ENCODE measurements at places on chromosomes 3 and 15. TPM values are rescaled to one million over a fixed set of nuclear protein-coding genes. Genes with fewer than 3 reads are reported as not detected.
A peak's percentile ranks its signal among the peaks of the same experiment; 100 is the strongest.

Gene SERPINI2
- not detected for total RNA-seq

Gene GHSR
- total RNA-seq, result not detected

Gene LNP1
- 1.8 TPM for total RNA-seq

GRCh38 chr3:82942041-82942440 is 1180.6 kb upstream of the GBE1 start:
- H3K4me1 ChIP-seq, result no peaks in the 10 kb centered on the region
- H3K27ac ChIP-seq, result no peak overlapping the region
- H3K4me3 ChIP-seq, result no peak overlapping the region
- no peaks in the 10 kb centered on the region for H3K27me3 ChIP-seq

Gene CCDC33
- not detected for total RNA-seq

Gene CASR
- not detected for total RNA-seq

GRCh38 chr3:65291448-65292125 is 603.8 kb upstream of the ADAMTS9 start:
- H3K27ac ChIP-seq, result no peak overlapping the region
- H3K4me3 ChIP-seq, result no peak overlapping the region
- H3K4me1 ChIP-seq, result no peaks in the 10 kb centered on the region
- H3K36me3 ChIP-seq, result no peaks in the 10 kb centered on the region

DNA sequence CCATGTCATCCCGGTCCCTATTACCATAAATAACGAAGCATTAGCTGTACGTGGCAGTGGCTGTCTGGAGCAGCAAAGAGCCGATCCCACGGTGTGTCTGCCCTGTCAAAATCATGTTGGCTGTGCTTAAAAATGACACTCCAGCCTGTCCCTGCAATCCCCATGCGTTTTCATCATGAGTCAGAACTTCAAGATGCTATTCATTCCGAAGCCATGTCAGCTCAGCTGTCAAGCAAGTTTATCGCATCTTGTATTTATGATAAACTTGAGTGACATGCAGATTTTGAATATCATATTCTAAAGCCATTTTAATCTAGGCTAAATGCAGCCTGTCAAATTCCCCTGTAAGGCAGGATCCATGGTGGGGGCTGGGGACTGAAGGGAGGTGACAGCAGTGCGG is 152.4 kb downstream of the TJP1 start:
- H3K4me3 ChIP-seq, result no peak overlapping the region
- no peak for DNase-seq
- H3K4me1 ChIP-seq, result no peaks in the 10 kb centered on the region
- peaks cover 11% of the 10 kb centered on the region for H3K27me3 ChIP-seq

Gene CFAP100
- total RNA-seq, result not detected

- peaks cover 25% of the 10 kb centered on the region for H3K4me1 ChIP-seq
- H3K27me3 ChIP-seq, result no peaks in the 10 kb centered on the region
- DNase-seq, result no peak
These were observed 1.1 kb downstream of the KIF15 start for GRCh38 chr3:44762690-44763089.

- no peak overlapping the region for H3K4me3 ChIP-seq
- no peaks in the 10 kb centered on the region for H3K4me1 ChIP-seq
- DNase-seq, result no peak
- peaks cover 2% of the 10 kb centered on the region for H3K27me3 ChIP-seq
These were observed 23.8 kb upstream of the OXTR start for GRCh38 chr3:8793242-8793641.

DNA sequence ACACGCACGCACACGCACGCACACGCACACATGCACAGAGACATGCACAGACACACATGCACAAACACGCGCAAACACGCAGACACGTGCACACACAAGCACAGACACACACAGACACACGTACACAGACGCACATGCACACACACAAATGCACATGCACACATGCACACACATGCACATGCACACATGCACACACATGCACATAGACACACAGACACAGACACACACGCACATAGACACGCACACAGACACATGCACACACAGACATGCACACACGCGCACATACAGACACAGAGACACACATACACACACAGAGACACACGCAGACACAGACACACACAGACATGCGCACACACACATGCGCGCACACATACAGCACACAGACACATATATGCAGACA is 26.4 kb upstream of the PIGZ start:
- no peaks in the 10 kb centered on the region for H3K4me1 ChIP-seq
- H3K27ac ChIP-seq, result no peak overlapping the region
- H3K4me3 ChIP-seq, result no peak overlapping the region
- peak; percentile 5 for DNase-seq

Gene KIF15
- 39.8 TPM for total RNA-seq

GRCh38 chr15:80920271-80920699 is 69.3 kb downstream of the MESD start:
- H3K27me3 ChIP-seq, result peaks cover 13% of the 10 kb centered on the region
- H3K4me3 ChIP-seq, result peak overlapping the region; percentile 5
- DNase-seq, result peak; percentile 53
- H3K4me1 ChIP-seq, result peaks cover 15% of the 10 kb centered on the region

Gene STXBP5L
- total RNA-seq, result not detected

DNA sequence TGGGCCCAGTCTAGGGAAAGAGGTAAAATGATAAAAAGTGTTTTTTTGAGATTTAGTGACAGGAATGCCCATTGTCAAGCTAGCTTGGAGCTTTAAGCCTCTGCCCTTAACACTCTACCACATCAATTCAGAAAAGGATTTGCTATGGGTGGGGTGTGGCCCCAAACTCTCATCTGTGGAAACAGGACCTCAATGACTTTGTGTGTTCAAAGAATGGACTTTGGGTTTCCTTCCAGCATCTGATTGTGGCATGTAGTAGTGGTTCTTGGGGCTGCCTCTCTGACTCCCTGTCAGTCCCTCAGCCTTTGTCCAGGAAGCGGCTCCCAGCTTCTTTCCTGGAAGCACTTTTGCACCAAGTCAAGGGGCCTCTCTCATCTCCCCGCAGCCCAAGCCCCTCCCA is 56.1 kb downstream of the CCNL1 start:
- peaks cover 22% of the 10 kb centered on the region for H3K4me1 ChIP-seq
- no peaks in the 10 kb centered on the region for H3K27me3 ChIP-seq

- H3K27ac ChIP-seq, result no peak overlapping the region
- H3K36me3 ChIP-seq, result no peaks in the 10 kb centered on the region
- no peaks in the 10 kb centered on the region for H3K4me1 ChIP-seq
- DNase-seq, result no peak
- H3K27me3 ChIP-seq, result peaks cover 14% of the 10 kb centered on the region
These were observed 10.0 kb downstream of the EPB42 start for GRCh38 chr15:43210807-43211206.

- peaks cover 15% of the 10 kb centered on the region for H3K27me3 ChIP-seq
- H3K4me1 ChIP-seq, result peaks cover 7% of the 10 kb centered on the region
- DNase-seq, result no peak
- no peaks in the 10 kb centered on the region for H3K36me3 ChIP-seq
These were observed 55.0 kb downstream of the CFAP20DC start for GRCh38 chr3:58994746-58995330.

Gene ACOX2
- not detected for total RNA-seq

Gene SKOR1
- 0.89 TPM for total RNA-seq

DNA sequence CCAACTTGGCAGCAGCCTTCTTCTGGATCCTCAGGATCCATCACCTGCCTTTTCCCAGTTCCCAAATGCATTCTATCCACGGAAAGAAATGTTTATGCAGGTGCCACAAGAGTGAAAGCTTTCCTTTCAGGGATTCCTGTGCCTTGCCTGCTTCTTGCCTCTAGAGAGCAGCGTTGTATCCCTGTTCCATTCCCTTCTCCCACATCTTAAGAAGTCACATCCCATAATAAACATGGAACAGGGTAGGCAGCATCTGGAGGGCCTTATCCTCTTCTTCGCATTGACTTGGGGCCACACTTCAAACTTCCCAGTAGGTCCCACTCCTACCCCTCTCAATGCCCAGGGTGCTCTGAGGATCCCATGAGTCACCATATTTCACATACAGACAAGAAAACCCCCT is 72.7 kb upstream of the DCLK3 start:
- no peaks in the 10 kb centered on the region for H3K27me3 ChIP-seq
- peaks cover 22% of the 10 kb centered on the region for H3K4me1 ChIP-seq
- H3K4me3 ChIP-seq, result no peak overlapping the region
- peaks cover 45% of the 10 kb centered on the region for H3K36me3 ChIP-seq
- H3K27ac ChIP-seq, result no peak overlapping the region

GRCh38 chr3:126477061-126477380 is 1.3 kb upstream of the ZXDC start:
- peak overlapping the region; percentile 68 for H3K4me3 ChIP-seq
- peaks cover 16% of the 10 kb centered on the region for H3K36me3 ChIP-seq
- H3K27me3 ChIP-seq, result no peaks in the 10 kb centered on the region

- peak overlapping the region; percentile 80 for H3K27ac ChIP-seq
- H3K27me3 ChIP-seq, result no peaks in the 10 kb centered on the region
- H3K4me3 ChIP-seq, result peak overlapping the region; percentile 57
- no peak for DNase-seq
These were observed 61.4 kb upstream of the ZBTB38 start for GRCh38 chr3:141306922-141307321.

Gene ADAMTS9
- not detected for total RNA-seq

Gene EHD4
- total RNA-seq, result 9.5 TPM

DNA sequence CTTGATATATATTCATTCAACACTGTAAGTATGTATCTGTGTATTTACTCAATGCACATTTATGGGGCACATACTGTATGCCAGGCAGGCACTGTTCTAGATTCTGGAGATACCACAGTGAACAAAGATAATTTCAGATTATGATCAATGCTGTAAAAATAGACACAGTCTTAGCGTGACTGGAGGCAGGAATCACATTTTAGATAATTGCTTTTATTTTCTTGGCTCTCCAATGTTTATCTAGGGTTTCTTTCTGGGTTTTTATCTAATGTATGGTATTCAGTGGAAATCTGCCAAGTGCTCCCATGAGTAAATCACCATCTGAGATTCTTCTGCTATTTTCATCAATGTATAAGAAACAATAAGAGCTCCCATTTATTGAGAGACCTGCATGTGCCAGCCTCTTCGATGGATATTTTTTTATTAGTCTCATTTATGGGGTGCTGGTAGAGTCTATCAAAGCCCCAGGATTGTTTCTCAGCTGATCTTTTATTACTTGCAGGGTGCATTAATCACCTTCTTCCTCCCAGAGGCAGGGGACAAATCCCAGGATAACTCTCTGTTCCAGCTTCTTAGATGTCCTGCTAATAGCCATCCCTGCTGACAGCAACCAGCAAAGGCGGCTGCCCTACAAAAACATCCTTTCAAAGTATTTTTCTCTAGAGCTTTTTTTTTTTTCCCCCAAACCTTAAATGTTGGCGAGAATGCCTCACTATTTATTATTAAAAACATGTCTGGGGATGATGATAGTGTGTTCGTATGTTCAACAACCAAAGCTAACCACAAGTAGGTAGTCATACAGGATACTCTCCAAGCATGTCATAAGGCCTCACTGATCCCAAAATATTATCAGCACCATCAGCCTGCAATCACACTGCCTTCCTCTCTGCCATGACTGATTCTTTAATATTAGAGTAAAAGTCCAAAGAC is 331.0 kb upstream of the RASGRP1 start:
- DNase-seq, result no peak
- H3K27me3 ChIP-seq, result peaks cover 15% of the 10 kb centered on the region
- no peak overlapping the region for H3K4me3 ChIP-seq
- H3K4me1 ChIP-seq, result no peaks in the 10 kb centered on the region

- no peak overlapping the region for H3K4me3 ChIP-seq
- H3K27me3 ChIP-seq, result peaks cover 7% of the 10 kb centered on the region
- no peak for DNase-seq
- H3K36me3 ChIP-seq, result no peaks in the 10 kb centered on the region
These were observed 30.5 kb downstream of the NEO1 start for GRCh38 chr15:73082812-73083211.

GRCh38 chr15:58459560-58459959 is 27.8 kb downstream of the LIPC start:
- H3K4me1 ChIP-seq, result peaks cover 79% of the 10 kb centered on the region
- H3K4me3 ChIP-seq, result peak overlapping the region; percentile 58
- peaks cover 14% of the 10 kb centered on the region for H3K36me3 ChIP-seq
- H3K27ac ChIP-seq, result peak overlapping the region; percentile 89
- no peak for DNase-seq
- H3K27me3 ChIP-seq, result no peaks in the 10 kb centered on the region

DNA sequence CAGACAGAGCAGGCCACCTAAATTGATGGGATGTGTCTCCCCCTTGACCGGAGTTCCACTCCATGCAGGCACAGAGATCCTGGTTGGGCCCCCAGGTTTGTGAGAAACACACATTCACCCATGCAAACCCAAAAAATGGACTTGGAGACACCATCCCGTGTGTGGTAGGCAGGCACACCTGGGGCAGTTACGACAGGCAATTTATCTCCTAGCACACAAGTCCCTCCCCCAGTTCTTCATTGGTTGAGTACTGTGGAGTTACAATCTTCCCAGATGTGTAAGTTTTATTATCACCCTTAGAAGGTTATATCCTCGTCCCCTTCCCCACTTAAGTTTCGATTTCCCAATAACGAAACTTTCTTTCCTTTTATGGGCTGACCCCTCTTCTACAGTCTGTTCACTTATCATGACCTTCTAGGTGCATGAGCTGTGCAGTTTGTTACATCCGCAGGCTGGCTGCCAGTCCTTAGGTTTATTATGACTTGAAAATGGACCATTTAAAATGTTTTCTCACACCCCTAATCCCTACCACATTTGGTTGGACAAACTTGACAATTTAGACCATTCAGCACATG is 27.3 kb downstream of the ARL8B start:
- peaks cover 69% of the 10 kb centered on the region for H3K36me3 ChIP-seq
- no peaks in the 10 kb centered on the region for H3K27me3 ChIP-seq
- H3K27ac ChIP-seq, result no peak overlapping the region
- DNase-seq, result no peak

- no peaks in the 10 kb centered on the region for H3K4me1 ChIP-seq
- no peak for DNase-seq
- no peak overlapping the region for H3K27ac ChIP-seq
- no peaks in the 10 kb centered on the region for H3K36me3 ChIP-seq
- H3K27me3 ChIP-seq, result peaks cover 4% of the 10 kb centered on the region
These were observed 41.6 kb downstream of the GADL1 start for GRCh38 chr3:30852833-30853232.

DNA sequence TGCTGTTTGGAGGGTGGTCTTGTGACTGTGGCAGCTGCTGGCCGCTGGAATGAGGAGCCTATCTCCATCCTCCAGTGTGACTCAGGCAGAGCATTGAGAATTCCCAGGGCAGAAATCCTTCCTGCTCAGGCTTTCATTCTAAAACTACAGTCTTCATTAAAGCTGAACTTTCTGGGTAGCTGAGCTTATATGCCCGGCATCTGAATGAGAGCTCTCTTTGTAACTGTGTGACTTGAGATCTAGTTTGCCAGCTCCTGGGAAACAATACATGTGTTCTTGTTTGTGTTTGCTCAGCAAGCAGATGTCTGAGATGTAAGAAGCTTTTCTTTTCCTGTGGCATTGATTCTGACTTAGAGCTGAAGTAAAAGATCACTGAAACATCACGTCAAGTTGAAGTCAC is 22.4 kb downstream of the RLBP1 start:
- no peaks in the 10 kb centered on the region for H3K27me3 ChIP-seq
- H3K36me3 ChIP-seq, result peaks cover 22% of the 10 kb centered on the region
- no peak for DNase-seq
- H3K27ac ChIP-seq, result no peak overlapping the region
- no peak overlapping the region for H3K4me3 ChIP-seq

- H3K4me1 ChIP-seq, result peaks cover 48% of the 10 kb centered on the region
- peak overlapping the region; percentile 99 for H3K27ac ChIP-seq
- peaks cover 31% of the 10 kb centered on the region for H3K36me3 ChIP-seq
- peak; percentile 75 for DNase-seq
- no peaks in the 10 kb centered on the region for H3K27me3 ChIP-seq
These were observed 4.8 kb downstream of the UBE2E1 start for GRCh38 chr3:23810343-23811184.

GRCh38 chr3:108136561-108137459 is 46.0 kb upstream of the CD47 start:
- H3K27me3 ChIP-seq, result no peaks in the 10 kb centered on the region
- peaks cover 31% of the 10 kb centered on the region for H3K4me1 ChIP-seq
- H3K4me3 ChIP-seq, result no peak overlapping the region
- H3K36me3 ChIP-seq, result peaks cover 63% of the 10 kb centered on the region
- no peak overlapping the region for H3K27ac ChIP-seq
